Testis (tissue), 5 donors: ENCODE measurements at places on chromosomes 4 and X.
A peak's percentile ranks its signal among the peaks of the same experiment; 100 is the strongest.

DNA sequence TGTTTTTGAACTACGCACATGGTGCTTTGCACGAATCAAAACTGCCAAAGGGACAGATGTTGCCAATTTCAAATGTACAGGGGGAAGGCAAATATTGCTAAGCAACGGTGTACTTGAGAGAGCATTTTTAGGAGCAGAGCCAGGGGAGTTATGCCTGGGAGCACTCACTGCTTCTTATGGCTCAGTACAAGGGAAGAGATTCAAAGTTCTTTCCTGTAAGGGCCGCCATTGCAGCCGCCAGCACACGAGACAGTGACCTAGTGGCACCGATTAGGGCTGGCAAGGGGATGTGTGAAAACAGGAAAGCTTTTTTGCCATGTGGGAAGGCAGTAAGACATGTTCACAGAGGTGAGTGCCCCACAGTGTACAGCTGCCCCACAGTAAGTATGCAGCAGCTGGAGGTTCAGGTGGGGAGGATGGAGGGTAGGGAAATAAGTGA is 133.8 kb downstream of the AFF1 start:
- no peak for DNase-seq

DNA sequence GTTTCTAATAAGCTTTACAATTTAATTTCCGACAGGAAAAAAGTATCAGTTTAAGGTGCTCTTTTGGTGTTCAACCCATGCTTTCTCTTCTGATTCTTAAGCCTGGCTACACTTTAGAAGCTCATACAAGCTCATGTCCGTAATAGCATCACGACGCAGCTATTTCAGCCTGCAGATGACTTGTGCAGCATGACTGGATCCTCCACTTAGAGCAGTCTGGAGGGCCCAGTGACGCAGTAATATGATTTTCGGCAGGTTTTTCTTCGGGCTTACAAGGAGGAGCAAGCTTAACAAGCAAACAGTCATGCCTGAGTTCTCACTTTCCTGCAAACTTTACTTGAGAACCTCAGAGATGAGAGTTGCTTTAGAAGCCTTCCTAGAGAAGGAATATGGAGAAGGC is 85.3 kb upstream of the MAML3 start:
- no peak for DNase-seq

DNA sequence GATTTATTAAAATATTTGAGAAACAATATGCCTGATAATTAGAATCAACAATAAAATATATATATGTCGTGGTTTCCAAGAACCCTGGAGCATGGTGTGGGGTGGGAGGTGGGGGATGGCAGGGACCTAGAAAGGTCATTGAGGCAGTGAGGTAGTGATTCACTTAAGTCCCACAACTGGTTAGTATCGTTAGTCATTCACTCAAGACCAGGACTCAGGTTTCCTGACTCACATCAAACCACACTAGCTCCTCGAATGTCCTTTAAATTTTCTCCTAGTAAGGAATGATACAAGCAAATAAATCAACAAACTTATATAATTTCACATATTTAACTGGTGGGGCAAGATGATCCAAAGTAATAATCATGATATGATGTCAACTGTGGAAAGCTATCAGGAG is 158.8 kb upstream of the AADAT start:
- DNase-seq, result no peak

DNA sequence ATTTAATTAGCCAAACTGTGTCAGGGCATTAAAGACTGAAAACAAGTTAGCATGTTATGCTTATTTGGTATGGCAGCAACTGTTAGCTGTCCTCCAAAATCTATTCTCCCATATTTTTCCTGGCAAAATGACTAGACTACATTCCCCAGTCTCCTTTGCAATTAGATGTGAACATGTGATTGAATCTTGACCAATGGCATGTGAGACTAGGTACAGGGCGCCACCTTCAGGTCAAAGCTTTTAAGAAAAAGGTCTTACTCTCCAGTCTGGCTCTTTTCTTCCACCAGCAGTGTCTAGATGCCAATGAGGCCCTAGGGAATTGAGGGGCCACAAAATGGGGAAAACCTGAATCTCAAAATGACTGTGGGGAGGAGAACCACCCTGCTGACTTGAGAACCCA is 408.2 kb downstream of the SMARCA1 start:
- peak; percentile 63 for DNase-seq

GRCh38 chrX:47184486-47184885 is 9.1 kb upstream of the UBA1 start:
- DNase-seq, result no peak

- no peak for DNase-seq
Observed at GRCh38 chr4:57162499-57163019, 52.4 kb upstream of the IGFBP7 start.

DNA sequence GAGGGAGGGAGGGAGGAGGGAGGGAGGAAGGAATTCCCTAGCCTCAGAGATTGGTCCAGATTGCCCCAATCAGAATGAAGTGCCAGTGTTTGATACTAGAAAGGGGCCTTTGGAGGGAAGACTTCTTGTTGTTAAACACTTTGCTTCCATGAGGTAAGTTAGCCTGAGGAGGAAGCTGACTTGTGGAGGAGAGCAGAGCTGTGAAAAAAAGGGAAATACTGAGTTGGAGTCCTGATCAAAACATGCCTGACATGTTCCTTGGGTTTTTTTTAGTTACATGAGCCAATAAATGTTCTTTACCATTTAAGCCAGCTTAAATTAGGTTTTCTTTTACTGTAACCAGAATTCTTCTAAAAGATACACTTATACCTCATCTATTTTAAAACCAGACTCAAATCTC is 57.6 kb downstream of the GSX2 start:
- no peak for DNase-seq

DNA sequence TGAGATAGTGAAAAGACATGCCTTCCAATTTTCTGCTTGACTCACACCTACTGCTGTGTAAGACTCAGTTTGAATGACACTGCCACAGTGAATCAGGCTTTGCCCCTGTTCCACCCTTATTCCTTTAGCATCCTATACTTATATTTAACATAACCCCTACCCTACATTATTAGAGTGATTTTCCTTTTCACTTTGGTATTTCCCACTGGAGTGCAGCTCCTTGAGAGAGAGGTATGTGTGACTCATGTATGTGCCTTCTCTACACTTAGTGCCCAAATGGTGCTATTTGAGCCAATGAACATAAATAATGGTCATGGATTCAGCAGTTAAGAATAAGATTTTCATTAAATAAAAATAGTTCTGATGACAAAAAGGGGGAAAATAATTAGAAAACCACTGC is 69.5 kb downstream of the RRAGB start:
- DNase-seq, result no peak

DNA sequence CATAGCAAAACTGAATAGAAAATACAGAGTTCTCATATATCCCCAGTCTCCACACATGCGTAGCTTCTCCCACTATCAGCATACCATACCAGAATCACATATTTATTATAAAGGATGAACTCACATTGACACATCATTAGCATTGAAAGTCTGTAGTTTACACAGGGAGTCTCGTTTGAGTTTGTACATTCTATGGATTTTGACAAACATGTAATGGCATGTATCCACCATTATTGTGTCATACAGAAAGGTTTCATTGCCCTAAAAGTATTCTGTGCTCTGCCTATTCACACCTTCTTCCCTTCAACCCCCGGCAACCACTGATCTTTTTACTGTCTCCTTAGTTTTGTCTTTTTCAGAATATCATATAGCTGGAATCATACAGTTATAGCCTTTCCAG is 562.4 kb downstream of the KCTD8 start:
- no peak for DNase-seq
